ENCODE measurements at places on chromosomes 5 and 9.

GRCh38 chr5:5344051-5344571, 78.4 kb upstream of the ICE1 start:
- DNase-seq: no peak

- DNase-seq: peak; percentile 59
These were observed 4.4 kb downstream of the RC3H2 start for GRCh38 chr9:122900791-122901190.

DNA sequence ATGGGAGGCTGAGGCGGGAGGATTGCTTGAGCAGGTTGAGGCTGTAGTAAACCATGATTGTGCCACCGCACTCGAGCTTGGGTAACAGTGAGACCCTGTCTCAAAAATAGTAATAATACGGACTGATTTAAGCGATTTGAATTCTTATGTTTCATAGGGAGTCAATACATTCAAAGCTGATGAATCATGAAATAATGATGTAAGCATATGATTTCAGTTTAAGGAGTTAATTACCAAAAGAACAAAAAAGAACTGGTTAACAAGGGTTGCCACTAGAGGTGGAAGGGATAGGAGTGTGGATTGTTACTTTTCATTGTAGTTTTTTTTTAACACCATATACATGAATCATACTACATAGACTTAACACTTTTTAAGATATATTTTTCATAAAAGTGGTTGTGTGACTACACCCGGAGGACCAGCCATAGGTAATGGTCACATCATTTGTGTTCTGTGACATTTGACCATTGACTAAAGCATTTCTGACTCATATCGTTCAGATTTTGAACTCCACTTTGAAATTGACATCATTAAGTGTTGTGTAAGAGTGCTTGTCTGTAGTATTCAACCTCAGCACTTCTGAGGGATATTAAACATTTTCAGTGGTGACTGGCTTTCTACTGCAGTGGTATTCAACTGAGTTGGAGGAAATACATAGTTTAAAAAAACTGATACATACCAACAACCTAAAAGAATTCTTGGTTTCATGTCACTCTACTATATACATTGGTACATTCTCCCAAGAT, 7.0 kb downstream of the TRMT10B start:
- DNase-seq: no peak

- no peak for DNase-seq
These were observed 18.1 kb downstream of the FGF1 start for GRCh38 chr5:142667831-142668230.

GRCh38 chr5:91521334-91521733, 138.2 kb upstream of the ARRDC3 start:
- no peak for DNase-seq

- DNase-seq: no peak
These were observed 64.9 kb upstream of the TARS1 start for GRCh38 chr5:33375900-33376299.

DNA sequence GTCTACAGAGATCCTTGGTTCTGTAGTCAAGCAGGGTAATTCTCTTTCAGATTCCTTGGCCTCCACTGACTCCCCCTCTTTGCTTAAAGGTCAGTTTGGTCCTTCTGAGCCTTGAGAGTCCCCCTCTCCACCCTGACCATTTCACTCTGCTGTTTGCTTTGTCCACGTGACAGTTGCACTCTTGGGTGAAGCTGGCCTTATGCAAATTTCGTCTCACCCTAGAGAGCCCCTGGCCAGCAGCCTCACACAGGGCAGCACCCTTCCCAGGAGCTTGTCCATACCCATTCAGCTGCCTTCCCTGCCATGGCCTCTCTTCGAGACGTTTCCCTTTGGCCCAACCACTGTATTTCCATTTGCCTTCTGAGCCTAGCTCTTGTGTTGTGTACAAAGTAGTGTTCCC, 63.7 kb downstream of the PRKACG start:
- DNase-seq: no peak

GRCh38 chr5:126595486-126596083, 566 bp upstream of the ALDH7A1 start:
- DNase-seq: no peak

- no peak for DNase-seq
These were observed 16.3 kb downstream of the IL5 start for GRCh38 chr5:132526974-132527564.

GRCh38 chr5:113070901-113071300, 94.3 kb downstream of the DCP2 start:
- DNase-seq: no peak

DNA sequence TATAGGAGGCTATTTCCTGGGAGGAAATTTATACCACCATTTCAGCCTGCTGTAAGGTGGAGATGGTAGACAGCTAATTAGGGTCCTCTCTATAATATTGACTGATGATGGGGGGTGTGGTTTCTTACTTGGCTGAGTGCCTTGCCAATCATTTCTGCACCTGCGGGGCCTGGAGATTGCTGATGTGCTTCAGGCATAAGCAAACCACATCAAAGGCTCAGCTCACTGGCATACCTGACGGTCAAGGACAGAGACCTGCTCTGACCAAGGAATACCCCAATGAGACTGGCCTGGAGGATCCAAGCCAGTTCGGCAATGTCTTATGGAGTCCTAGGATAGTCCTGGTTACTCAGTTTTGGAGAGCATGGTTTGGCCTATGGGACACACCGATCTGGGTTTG, 29.5 kb downstream of the ANKH start:
- DNase-seq: no peak

DNA sequence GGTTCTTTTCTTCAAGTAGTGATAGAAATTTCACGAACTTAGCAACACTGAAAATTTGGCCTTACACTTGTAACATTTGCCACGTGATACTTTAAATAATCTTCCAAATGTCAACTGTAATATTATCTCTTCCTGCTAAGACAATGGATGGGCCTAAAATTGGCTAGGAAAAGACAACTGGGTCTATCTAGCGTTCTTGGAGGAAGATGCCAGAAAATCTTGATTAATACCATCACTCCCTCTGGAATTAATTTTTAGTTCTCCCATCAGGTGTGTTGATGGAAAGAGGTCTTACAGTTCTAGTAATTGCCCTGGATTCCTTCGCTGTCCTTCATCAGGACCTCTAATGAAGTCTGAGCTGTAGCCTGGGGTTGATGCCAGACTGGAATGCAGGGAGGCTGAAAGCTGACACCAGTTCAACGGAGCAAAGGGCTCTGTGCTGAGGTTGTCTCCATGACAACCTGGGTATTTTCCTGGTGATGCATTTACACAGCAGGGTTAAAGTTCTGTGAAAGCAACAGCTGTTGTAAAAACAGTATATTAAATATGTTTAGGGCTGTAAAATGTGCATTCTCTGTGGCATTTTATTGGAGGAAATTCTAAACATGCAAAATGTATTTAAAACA, 92.3 kb downstream of the GAS1 start:
- no peak for DNase-seq

DNA sequence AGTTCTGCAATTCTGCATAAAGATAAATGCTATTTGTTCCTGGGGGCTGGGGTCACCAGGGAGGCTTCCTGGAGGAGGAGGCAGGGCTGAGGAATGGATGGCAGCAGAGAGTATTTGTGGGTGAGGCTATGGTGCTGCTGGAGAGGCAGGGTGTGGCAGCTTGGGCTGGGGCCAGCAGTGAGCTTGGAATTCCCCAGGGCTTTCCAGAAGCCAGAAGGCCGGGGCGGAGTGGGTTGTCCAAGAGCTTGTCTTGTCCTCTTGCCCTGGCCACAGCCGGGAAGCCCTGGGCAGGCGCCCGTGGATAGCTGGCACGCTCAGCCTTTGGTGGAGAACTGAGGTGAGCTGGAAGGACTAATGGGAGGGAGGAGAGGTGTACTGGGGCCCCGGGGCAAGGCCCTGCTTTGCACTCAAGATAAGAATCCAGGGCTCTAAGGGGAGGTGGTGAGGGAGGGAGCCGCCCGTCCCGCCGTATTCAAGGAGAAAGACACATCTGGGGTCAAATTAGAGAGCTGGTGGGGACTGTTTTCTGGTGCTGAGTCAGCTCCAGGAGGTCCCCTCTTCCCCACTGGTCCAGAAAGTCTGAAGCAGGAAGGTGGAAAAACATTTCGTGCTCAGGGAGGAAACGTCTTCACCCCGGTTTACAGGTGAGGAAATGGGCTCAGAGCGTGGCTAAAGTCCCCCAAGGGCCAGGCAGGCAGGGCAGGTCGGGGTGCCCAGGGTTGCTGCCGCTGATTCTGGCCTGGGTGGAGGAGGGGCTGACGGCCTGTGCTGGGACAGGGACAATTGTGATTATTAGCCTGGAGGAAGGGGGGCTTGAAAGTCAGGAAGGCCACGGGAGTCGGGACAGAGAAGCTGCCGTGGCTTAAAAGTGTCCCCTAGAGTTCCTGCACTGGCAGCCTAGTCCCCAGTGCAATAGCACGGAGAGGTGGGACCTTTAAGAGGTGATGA, 26.9 kb upstream of the CNOT6 start:
- no peak for DNase-seq

DNA sequence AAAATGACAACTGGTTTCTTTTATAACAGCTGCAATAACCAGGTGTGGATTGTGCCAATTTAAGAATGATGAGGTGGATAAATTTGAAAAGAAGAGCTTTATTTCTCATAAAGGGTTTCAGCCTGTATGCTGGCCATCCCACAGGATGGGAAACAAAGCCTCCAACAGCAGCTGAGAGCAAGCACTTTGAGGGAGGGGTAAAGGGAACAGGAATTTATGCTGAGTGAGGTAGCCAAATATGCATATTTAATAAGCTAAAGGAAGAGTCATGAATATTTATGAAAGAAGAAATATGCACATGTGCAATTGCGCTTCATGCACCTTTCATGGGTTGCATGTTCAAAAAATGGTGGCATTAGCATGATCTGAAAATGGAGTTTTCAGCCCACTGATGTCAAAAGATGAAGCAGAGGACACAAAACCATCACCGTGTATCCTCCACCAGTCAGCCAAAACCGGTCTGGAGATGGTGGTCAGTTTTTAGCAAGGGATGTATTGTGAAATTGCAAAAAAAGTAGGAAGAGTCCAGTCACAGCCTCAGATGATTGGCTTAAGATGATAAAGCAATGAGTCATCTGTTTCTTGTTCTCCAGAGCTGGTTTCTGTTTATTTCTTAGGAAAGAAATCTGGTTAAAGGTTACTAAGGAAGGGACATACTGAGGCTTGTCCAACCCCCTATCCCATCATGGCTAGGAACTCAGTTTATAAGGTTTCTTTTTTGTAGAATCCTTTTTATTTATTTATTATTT, 47.9 kb downstream of the DEPDC1B start:
- DNase-seq: no peak

GRCh38 chr5:7578071-7578470, 182.1 kb downstream of the ADCY2 start:
- no peak for DNase-seq

DNA sequence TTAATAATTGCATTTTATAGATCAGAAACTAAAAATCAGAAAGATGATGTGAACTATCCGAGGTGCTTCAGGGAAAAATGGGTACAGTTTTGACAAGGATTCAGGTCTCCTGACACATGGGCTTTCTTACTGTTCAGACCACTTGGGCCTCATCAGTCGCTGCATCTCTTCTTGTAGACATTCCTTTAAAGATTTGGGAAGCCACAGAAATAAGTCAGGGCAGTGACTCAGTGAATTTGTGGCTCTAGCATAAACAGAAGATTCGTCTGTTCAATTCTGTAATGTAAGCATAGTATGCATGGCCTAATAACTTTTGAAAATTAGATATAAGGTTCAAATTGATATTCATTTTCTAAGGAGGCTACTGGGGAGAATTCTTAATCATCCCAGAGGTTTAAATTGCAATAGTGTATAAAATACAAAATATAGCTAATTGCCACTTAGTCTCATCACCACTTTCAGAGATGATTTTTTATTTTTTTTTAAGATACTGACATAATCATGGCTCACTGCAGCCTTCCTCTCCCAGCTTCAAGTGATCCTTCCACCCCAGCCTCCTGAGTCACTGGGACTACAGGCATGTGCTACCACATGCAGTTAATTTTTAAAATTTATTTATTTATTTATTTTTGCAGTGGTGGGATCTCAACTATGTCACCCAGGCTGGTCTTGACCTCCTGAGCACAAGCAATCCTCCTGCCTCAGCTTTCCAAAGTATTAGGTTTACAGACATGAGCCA, 48.9 kb downstream of the RASEF start:
- no peak for DNase-seq

GRCh38 chr5:169195601-169196000, 105.3 kb downstream of the SLIT3 start:
- DNase-seq: no peak

DNA sequence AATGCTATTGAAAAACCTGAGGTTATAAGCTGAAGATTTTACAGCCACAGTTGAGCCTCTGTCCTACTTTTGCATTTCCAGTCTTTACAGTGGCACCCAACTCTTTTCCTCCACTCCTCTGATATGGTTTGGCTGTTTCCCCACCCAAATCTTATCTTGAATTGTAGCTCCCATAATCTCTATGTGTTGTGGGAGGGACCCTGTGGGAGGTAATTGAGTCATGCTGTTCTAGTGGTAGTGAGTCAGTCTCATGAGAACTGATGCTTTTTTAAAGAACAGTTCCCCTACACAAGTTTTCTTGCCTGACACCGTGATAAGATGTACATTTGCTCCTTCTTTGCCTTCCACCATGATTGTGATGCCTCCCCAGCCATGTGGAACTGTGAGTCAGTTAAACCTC, 646.1 kb upstream of the SEMA6A start:
- no peak for DNase-seq

- no peak for DNase-seq
These were observed 692 bp downstream of the PSAT1 start for GRCh38 chr9:78297672-78297961.
